Left colon (tissue), 2 donors: ENCODE measurements at places on chromosomes 1 and 21.

DNA sequence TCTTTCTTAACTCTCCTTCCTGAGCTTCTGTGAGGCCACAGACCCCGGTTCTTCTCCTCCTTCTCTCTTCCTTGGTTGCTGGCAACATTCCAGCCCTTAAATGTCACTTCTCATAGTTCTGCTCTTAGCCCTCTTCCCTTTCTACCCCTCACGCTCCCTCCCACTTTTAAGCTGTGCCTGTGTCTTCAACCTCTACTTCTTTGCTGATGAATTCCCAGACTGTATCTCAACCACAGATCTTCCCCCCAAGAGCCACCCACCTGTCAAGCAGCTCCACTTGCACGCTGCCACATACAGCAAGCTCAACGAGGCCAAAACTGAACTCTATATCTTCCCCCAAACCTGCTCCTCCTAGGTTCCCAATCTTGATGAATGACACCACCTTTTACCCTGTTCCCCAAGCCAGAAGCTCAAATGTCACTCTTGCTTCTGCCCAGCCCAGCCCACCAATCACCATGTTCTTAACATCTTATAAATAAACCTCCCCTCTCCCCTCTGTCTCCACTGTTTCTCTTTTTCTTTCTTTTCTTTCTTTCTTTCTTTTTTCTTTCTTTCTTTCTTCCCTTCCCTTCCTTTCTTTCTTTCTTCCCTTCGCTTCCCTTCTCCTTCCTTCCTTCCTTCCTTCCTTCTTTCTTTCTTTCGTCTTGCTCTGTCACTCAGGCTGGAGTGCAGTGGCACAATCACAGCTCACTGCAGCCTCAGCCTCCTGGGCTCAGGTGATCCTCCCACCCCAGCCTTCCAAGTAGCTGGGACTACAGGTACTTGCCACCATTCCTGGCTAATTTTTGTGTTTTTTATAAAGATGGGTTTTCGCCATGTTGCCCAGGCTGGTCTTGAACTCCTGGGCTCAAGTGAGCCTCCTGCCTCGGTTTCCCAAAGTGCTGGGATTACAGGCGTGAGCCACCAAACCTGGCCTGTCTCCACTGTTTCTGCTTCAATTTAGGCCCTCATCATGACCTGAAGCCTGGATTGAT, 19.8 kb upstream of the PTP4A2 start:
- no peak for DNase-seq

DNA sequence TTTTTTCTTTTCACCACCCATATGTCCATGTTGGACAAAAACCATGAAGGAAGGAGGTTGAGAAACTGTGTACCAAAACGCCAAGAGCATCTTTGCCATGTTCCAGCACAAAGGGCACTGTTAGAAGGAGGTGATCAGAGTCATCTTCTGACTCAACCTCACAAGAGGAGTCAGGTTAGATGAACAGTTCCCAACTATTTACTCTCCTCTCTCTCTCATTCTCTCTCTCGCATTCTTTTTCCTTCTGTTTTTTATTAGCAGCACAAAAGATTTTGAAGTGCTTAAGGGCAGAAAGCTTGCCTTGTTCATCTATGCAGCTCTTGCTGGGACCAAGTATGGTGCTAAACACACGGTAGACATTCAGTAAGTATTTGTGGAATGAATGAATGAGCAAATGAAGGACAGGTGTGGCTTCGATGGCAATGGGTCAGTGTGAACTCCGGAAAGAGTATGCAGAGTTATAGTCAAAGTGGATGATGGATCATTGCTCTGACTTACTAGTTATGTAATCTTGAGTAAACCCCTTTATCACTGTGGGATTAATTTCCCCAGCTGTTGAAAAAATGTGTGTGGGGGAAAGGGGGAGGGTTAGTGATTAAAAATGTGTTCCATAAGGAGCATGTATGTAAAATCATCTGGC, 33.9 kb downstream of the DDR2 start:
- no peak for DNase-seq

DNA sequence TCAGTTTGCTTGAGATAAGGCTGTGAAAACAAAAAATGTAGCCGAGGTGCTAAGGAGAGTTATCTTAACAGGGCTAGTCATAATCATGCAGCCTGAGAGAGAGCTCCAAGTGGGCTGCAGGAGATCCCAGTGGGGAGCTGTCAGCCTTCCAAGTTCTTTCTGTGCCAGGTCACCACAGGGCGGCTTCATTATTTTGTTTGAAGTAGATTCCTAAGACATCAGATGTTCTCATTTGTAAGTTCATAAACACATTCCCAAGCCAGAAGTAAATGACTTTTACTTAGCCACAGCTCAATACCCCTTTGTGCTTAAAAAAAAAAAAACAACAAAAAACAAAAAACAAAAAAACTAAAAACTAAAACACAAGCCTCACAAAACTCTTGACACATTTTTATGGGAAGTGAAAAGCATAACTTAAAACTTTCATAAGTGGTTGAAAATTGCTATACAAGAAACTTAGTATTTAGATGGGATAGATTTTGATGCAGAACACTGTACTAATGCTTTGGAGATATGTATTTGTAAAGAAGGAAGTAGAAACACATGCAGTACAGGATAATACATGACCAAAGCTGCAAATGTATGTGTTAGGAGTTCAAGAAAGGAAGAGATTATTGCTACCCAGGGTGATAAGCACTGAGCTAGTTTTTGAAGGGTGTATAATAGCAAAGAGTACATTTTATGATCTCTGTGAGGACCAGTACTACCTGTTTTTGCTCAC, 8.6 kb downstream of the CDC14A start:
- DNase-seq = peak; percentile 10

- DNase-seq = no peak
Observed at GRCh38 chr1:19988267-19989006, 9.0 kb upstream of the PLA2G2A start.

- no peak for DNase-seq
Observed at GRCh38 chr1:183800449-183800848, 4.5 kb upstream of the RGL1 start.

- peak; percentile 79 for DNase-seq
Observed at GRCh38 chr1:199573047-199573446, 454.5 kb upstream of the NR5A2 start.

- no peak for DNase-seq
Observed at GRCh38 chr1:33247545-33247944, 8.7 kb upstream of the ZNF362 start.

GRCh38 chr1:235129774-235130570, 1.3 kb upstream of the TOMM20 start:
- DNase-seq = no peak

- no peak for DNase-seq
Observed at GRCh38 chr1:167635156-167635648, 5.2 kb downstream of the RCSD1 start.

DNA sequence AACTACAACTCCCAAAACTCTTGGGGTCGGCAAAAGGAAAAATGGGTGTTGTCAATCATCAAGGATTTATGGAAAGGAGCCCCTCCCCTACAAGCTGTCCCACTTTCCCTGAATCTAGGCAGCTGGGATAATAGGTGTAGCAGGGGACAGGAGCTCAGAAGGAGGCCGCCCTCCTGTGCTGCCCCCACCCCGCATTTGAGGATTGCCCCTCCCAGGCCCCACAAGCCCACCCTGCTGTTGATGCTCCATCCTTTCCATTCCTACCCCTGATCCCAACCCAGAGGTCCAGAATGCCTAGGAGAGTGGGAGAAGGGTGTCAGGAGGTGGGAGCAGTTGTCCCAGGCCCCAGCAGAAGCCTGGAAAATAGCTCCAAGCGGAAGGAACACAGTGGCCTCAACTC, 1.9 kb upstream of the MRPL24 start:
- DNase-seq = no peak

DNA sequence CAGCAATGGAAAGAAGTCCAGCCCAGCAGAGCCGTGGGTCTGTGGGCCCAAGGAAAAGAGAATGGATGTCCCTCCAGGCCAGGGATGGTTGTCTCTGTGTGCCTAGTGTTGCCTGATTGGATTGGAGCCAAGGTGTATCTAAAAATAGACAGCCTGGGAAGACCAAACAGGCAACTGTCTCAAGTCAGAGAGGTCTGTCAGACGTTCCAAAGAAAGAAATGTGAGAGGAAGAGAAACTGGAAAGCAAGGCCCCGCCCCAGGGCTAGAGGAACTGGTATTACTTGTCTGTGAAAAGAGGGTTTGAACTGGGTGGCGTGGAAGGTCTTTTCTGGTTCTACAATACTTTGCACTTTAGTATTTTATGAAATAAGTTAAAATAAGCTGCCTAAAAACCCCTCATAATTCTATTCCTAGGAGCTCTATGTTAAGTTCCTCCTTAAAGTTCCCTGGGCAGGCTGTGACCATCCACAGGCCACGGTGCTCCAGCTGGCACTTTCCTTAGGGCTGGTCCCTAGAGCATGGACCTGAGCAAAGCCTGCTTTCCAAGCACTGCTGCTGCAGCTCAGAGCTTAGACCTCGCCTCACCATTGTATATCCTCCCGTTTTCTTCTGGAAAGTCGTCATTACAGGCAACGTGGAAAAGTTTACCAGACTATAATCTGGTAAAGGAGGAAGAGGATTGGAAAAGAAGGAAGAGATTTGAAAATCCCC, 151.6 kb downstream of the DISC1 start:
- DNase-seq = peak; percentile 40

- DNase-seq = no peak
Observed at GRCh38 chr1:197768014-197768805, 7.1 kb downstream of the DENND1B start.

DNA sequence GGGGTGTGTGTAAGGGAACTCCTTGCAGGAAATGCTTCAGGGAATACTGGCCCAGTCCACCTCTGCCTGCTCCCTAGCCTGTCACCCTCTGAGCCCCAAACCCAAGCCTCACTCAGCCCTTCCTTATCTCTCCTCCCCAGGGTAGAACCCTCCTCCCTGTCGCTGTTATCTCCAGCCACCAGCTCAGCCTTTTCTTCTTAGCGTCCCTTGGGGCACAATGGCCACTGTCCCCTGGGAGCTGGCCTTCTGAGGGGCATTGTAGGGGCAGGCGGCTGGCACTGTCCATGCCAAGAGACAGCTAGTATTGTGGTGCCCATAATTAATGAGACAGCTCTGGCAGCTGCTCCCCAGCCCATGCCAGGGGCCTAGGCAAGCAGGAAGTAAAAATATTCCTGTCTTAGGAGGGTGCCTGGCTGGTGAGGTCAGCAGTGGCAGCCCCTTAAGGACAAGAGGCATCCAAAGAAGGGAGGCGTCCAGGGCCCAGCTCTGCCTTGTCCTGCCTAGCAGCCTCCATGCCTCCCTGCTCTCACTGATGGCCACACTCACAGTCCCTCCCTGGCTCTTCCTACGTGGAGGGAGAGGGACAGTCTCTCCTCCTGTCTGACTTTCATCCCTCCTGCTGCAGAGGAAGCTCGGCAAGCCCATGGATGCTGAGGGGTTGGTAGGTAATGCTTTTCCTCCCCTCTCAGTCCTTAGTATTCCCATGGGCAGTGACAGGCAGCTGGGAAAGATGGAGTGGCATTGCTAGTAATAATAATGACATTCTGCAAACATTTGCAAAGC, 37.5 kb downstream of the KCNQ4 start:
- DNase-seq = no peak

DNA sequence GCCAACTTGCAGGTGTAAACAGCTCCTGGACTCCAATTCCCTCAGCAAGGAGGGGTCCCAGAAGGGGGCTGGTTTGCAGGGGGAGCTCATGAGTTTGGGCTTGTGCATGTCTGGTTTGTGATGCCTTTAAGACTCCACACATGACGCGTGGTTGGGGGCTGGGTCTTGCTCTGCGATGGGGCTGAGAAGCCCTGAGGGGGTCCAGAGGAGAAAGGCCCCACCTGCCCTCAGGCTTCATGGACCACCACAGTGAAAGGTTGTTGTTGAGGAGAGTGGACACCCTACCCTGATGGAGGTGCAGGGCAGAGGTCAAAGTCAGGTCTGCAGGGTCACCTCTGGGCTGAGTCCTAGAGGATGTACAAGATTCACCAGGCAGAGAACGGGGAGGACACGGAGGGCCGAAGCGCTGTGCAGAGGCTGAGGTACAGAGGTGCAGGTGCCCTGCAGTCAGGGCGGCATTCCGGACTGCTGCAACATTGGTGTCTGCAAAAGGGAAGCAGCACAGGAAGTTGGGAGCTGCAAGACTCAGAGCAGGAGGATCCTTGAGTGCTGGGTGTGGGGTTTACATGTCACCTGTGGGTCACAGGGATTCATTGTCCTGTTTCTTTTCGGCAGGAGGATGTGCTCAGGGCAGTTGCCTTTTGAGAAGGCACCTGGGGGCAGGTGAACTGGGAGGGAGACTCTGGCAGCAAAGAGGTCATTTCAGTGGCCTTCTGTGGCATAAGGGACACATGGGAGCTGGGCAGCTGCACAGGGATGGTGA, 399.4 kb downstream of the PTPRU start:
- no peak for DNase-seq

DNA sequence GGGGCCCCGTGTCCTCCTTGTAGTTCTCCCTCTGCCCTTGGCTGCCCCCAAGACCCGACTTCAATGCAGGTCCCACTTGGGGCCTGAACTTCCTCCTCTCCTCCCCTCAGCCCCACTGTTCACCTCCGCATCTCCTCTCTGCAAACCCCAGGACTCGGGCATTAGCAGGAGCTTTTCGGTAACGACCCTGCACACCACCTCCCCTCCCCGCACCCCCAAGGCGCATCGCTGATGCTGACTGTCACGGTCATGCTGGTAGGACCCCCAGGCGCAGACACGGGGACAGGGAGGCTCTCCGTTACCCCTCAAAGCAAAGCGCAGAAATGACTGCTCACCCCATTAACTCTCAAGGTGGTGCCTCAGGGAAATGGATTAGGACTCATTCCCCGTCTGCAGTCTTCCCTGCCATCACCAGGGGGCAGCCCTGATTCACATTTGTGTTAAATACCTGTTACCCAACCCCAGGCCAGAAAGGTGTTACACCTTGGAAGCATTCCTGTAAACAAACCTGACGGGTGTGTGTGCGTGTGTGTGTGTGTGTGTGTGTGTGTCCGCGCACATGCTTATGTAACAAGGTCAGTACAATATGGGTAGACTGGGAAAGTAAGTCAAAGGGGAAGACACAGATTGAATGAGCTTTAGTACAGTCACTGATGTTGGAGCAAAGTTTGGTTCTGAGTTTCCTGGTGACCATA, 6.4 kb upstream of the GUCA2B start:
- peak; percentile 90 for DNase-seq

GRCh38 chr1:216888731-216889130, 165.5 kb upstream of the ESRRG start:
- DNase-seq = no peak

DNA sequence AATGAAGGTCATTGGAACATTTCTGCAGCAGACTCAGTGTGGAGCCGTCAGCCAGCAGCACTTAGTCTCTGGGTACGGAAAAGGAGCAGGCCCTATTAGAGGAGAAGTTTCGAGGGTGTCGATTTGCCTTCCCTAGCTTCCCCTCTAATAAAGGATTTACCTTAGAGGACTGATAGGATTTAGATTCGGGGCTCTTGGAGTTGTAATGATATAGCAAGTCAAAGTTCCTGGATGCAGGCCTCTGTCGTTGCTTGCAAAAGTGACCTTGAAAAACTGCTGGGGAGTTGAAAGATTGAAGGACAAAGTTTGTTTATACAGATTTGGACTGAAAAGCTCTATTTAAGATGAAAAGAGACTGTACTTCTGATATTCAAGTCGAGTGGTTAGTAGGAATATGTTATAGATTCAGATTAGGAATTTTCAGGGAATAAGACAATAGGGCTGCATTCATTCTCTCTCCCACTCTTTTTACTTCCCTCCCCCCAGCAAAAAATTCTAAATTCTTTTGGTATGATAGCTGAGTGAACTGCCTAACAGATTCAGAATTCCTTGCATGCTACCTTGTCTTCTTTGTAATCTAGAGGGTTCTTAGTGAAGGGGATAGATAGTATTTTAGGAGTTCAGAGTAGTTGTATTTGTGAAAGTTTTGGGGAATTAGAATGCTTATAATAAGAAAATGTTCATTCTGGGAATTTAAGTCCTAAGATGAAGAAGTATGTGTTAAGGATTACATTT, 19.2 kb downstream of the NFYC start:
- DNase-seq = no peak
